ENCODE measurements at places on chromosomes 16 and 17.

- no peak for DNase-seq
These were observed 303.8 kb downstream of the SEC14L1 start for GRCh38 chr17:77444628-77444983.

GRCh38 chr16:57938936-57939871 lies 31.7 kb downstream of the CNGB1 start:
- no peak for DNase-seq

DNA sequence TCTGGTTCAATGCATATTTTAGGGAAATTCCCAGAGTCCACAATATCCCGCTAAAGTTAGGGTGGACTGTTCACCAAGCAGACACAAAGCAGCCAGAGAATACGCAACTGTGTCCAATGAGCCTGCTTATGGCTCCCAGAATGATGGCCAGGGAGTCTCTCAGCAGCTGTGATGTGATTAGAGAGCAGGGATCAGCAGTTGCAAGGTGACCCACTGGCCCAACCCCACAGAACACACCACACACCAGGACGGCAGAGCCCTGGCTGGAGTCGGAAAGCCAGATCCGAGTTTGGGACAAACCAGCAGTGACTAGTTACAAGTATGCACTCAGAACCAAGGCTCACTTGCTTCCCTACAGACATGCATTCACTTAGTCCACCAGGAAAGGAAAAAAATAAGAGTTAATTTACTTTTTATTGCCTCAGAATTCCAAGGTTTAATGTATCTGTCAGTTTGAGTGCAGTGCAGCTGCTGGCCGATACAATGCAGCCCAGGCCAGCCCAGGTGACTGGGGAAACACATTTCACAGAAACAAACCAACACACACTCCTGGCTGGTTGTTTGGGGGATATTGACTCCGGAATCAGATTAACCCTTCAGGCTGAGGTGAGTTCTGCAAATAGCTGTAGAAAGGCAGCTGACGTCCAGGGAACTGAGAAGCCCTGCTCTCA lies 121.7 kb downstream of the HIC1 start:
- DNase-seq, result no peak

GRCh38 chr16:47140686-47141085 lies 3.1 kb downstream of the NETO2 start:
- no peak for DNase-seq

DNA sequence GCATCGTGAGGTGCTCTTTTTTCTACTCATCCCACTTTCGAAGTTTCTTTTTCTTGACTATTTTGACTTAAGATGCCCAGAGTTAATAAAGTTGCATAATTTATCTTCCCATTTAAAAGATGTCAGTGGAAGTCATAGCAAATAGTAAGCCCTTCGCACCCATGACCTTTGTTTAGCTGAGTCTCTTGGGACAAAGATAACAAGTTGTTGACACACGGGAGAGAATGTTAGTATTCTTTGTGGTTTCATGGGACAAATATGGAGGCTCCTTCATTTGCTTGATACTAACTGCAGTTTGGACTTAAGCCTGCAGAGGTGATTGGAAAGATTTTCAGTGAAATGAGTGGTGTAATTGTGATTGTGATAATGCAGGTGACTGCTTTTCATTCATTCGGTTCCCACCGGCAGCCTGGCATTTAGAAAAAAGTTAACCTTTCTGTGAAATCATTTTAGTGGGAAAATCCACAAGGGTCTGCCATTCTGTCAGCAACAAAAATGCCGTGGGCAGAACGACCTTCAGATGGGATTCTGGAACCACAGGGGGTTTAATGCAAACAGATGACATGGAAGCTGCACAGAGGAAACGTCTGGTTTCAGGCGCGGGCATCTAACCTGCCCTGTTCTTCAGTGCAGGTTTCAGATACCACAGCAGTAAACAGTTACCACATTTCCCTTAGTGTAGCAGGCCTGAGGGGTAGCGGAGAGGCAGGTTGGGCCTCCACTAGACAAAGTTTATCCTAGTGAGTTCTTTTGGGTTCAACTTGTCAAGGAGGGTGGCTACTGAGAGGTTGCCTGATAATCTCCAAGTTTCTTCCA lies 123.0 kb downstream of the RPTOR start:
- no peak for DNase-seq

- DNase-seq, result no peak
These were observed 3.2 kb downstream of the NFATC3 start for GRCh38 chr16:68088130-68088972.

DNA sequence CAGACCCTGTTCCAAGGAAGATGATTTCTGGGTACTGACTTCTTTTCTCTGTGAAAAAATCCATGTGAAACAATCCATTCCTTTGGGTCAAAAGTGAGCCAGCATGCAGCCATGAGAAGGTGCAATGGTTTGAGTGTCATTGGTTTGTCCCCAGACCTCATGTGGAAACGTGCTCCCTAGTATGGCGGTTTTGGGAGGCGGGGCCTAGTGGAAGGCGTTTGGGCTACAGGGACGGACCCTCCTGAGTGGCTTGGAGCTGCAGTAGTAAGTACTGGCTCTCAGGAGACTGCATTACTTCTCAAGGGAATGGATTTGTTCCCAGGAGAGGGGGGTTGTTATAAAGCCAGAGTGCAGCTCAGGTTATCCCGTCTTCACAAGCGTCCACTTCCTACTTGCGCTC lies 19.4 kb downstream of the ELAC2 start:
- DNase-seq, result no peak

DNA sequence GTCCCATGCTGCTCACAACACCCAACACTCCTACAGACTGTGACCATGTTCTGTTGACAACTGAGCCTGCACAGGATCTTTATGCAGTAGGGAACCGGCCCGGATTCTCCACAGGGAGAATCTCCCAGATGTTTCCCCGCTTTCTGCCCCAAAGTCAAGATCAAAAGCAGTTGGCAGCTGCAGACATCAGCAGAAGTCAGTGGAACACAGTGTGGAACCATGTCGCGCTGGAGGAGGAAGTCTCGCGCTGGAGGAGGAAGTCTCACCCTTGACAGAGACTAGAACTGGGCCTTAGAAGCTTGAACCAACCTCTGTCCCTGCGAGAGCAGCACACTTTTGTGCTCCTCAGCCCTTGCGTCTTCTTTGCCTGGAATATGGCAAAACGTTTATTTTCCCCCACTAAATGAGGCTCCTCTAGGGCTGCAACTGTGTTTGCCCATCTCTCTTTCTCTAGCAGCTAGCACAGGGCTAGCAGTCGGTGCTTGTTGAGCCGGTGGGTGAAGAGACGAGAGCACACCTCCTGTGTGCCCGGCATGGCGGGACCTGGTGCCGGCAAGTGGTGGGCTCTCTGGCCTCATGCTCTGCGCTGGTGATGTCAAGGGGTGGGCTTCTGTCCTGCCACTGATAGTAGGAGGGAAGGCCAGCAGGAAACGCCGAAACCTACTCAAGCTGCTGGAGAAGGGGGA lies 2.1 kb upstream of the MRC2 start:
- DNase-seq, result no peak

DNA sequence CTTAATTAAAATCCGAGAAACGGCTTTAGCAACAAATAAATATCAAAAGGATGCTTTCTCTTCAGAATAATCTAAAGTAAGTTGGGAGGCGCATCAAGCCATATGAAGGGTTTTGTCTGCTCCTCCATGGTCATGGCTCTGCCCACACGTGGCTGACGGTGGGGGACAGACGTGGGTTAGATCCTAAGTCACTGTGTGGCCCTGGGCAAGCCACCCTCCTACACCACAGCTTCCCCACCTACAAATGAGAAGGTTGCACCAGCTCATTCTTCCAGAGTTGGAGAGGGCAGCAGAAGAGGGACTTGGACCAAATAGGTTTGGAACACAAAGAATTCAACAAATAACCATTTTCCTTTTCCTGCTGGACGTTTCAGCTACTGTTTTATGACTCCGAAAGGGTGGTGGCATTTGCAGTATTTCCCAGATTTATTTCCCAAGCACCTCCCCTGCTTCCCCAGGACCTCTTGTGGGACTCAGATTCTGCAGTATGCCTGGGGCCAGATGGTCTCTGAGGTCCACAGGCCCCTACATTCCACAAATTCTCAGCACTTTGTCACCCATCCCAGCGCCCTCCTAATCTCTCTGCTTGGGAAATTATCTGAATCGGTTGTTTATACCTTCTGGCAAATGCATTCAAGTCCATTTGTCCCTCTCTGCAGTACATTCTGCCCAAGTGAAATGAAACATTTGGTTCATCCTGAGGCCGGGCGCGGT lies 17.8 kb downstream of the LRRC75A start:
- DNase-seq, result no peak

- DNase-seq, result no peak
These were observed 125.2 kb downstream of the USP31 start for GRCh38 chr16:23024044-23024443.

DNA sequence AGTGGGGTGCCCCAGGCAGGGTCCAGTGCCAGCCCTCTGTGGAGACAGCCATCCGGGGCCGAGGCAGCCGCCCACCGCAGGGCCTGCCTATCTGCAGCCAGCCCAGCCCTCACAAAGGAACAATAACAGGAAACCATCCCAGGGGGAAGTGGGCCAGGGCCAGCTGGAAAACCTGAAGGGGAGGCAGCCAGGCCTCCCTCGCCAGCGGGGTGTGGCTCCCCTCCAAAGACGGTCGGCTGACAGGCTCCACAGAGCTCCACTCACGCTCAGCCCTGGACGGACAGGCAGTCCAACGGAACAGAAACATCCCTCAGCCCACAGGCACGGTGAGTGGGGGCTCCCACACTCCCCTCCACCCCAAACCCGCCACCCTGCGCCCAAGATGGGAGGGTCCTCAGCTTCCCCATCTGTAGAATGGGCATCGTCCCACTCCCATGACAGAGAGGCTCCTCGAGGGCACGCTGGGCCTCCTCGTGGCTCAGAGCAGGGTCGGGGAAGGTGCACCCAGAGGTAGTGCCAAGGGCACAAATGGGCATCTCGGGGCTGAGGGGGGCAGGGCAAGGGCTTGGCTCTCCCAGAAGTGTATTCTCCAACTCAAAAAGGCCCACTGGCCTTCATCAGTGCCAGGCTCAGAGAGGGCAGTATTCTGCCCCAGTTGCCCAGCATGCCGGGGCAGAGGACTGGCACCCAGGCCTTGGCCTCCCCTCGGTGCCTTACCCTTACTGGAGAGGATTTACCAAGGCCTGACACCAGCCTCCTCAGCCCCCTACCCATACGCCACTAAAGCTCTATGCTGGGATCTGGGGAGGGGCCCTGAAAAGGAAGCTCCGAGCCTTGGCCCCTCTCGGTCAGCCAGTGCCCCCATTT lies at the start of gene CDH5:
Gene CDH5, plus strand, starts transcription at position 259 of the 867 bp plus-strand sequence. CDS start 12,647 bp downstream, outside the sequence.
- DNase-seq, result no peak

- DNase-seq, result no peak
These were observed 99.6 kb downstream of the CA4 start for GRCh38 chr17:60249290-60249826.

DNA sequence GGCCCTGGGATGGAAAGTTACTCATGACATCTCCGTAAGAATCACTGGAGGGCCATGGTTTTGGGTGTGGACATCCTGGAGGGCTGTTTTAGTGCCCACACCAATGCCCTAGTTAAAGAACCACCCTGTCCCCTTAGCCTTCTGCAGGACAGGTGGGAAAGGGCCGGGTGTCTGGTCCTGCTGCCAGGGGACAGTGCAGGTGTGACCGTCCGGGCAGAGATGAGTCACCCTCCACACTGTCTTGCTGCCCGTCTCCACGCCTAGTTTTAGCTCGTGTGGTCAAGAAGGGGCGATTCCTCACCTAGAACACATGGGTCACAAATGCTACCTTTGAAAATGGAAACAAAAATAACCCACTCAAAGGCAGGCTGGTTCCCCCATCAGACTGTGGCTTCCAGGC lies 17.0 kb downstream of the CEP295NL start:
- DNase-seq, result no peak
